ENCODE measurements at places on chromosomes 7 and 10.

DNA sequence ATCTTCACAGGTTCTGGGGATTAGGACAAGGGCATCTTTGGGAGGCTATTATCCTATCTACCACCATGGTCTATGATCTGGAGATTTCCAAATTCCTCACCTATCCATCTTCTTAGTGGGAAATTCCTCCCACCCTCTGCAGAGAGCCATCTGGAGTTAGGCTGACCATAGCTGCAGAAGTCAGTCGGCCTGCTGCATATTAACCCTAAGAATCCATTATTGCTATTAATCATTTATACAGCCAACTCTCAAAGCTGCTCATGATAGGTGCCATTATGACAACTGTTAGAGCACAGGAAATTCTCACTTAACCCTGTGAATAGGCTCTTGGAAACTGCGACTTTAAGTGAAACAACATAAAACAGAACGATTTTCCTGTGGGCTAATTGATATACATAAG lies 60.4 kb downstream of the FRMD4A start:
- no peak for DNase-seq

GRCh38 chr7:101666741-101667140 lies 37.6 kb upstream of the MYL10 start:
- DNase-seq = no peak

GRCh38 chr10:66752714-66753113 lies 173.1 kb upstream of the LRRTM3 start:
- peak; percentile 59 for DNase-seq

DNA sequence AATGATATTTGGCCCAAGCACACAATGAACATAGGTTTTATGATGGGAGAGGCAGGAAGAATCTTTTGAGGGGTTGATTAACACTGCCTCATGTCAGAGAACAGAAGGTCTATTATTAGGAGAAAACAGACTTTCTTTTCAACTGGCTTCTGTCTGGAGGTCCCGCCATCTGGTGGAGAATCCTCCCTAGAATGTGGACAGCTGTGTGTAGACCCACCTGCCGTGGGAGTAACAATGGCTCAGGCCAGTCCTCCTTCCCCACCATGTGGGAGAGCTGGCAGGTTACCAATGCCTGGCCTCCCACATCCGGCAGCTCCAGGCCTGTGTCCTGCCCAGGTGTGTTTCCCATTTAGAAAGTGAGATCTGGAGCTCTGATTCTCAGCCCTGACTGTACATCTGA lies 70.4 kb upstream of the AOAH start:
- no peak for DNase-seq

- DNase-seq = no peak
Observed at GRCh38 chr10:934746-935406, 3.4 kb upstream of the LARP4B start.

DNA sequence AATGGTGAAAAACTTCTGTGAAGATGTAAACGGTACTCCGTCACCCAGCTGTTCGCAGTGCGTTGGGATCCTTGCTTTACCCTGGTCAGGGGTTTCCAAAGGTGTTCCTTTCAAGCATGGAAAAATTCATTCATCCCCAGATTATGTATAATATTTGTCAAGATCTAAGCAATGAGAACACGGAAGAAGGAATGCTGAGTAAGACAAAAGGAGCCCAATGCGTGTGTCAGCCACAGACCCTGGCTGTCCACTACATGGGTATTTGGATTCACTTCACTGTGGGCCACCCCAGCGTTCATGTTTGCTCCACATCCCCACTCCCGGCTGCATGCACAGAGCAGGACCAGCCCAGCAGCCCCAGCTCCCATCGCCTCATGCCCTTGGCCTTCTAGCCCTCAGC lies 241.3 kb upstream of the CELF2 start:
- no peak for DNase-seq

GRCh38 chr10:326350-326749 lies 191.1 kb downstream of the ZMYND11 start:
- DNase-seq = no peak

GRCh38 chr10:56782503-56782902 lies 421.4 kb upstream of the ZWINT start:
- DNase-seq = no peak

DNA sequence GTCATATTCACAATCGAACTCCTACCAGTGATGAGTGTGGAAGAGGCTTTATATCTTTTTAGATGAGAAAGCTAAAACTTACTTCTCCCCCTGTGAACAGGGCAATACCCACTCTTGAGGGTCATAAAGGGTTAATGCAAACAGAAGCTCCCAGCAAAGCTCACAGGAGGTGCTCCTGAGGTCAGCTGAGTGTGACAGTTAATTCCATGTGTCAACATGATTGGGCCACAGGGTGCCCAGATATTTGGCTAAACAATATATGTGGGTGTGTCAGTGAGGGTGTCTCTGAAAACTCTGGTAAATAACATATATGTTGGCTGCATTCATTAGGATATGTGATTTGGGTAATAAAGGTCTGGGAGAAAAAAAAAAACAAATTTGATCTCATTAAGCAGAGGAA lies 86.0 kb downstream of the HIP1 start:
- no peak for DNase-seq

- DNase-seq = no peak
Observed at GRCh38 chr7:150851492-150852370, 586 bp upstream of the AOC1 start.

GRCh38 chr10:12780634-12781601 lies 220.6 kb downstream of the CCDC3 start:
- peak; percentile 64 for DNase-seq

GRCh38 chr7:51224811-51225595 lies 91.6 kb downstream of the COBL start:
- no peak for DNase-seq

- DNase-seq = no peak
Observed at GRCh38 chr7:21916629-21917028, 29.1 kb downstream of the CDCA7L start.

- DNase-seq = no peak
Observed at GRCh38 chr7:28071570-28071969, 109.0 kb downstream of the JAZF1 start.

GRCh38 chr7:155223503-155223902 lies 74.2 kb upstream of the INSIG1 start:
- no peak for DNase-seq

- no peak for DNase-seq
Observed at GRCh38 chr10:8037199-8037801, 17.2 kb upstream of the GATA3 start.

DNA sequence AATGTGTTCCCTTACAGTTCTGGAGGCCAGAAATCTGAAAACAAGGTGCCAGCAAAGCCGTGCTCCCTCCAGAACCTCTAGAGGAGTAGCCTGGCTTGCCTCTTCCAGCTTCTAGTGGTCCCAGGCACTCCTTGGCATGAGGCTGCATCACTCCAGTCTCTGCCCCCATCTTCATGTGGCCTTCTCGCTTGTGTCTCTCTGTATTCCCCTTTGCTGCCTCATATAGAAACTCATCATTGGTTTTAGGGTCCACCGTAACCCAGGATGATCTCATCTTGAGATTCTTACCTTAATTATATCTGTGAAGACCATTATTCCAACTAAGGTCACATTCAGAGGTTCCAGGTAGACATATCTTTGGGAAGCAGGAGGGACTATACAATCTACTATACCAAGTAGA lies 182.4 kb downstream of the SKIDA1 start:
- DNase-seq = no peak

DNA sequence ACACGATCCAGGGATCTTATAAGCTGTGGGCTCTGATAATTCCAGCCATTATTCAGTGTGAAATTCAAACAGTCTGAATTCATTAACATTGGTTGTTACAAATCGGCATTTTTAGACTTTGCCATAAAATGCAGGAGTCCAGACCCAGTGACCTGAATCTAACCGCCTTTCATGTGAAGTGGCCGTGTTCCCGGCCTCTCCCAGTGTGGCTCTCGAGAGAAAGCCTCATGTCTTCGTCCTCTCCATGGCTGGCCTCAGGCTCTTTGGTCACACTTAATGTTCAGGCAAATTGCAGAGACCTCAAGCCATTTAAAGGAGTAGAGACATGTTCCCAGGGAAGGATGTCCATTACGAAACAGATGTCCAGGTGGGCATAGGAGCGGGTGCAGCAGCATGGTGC lies 59.3 kb downstream of the CTBP2 start:
- no peak for DNase-seq

- DNase-seq = no peak
Observed at GRCh38 chr7:81170291-81170690, 251.4 kb upstream of the SEMA3C start.

DNA sequence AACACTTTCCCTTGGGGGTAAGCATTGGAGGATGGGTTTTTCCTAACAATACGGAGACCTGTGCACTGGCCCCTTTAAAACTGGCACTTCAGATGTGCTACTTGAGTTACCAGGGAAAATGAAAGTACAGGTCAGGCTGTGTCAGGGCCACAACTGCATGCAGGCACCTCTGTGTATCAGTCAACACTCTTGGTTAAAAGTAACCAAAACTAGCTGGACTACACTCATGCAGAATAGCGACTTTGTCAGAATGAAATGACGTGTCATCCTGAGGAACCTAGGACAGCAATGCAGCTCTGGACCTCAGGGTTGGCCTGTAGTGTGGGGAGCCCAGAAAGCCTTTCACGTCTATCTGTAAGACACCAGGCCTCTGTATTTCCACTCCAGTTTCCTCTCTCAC lies 33.8 kb upstream of the SMKR1 start:
- no peak for DNase-seq

DNA sequence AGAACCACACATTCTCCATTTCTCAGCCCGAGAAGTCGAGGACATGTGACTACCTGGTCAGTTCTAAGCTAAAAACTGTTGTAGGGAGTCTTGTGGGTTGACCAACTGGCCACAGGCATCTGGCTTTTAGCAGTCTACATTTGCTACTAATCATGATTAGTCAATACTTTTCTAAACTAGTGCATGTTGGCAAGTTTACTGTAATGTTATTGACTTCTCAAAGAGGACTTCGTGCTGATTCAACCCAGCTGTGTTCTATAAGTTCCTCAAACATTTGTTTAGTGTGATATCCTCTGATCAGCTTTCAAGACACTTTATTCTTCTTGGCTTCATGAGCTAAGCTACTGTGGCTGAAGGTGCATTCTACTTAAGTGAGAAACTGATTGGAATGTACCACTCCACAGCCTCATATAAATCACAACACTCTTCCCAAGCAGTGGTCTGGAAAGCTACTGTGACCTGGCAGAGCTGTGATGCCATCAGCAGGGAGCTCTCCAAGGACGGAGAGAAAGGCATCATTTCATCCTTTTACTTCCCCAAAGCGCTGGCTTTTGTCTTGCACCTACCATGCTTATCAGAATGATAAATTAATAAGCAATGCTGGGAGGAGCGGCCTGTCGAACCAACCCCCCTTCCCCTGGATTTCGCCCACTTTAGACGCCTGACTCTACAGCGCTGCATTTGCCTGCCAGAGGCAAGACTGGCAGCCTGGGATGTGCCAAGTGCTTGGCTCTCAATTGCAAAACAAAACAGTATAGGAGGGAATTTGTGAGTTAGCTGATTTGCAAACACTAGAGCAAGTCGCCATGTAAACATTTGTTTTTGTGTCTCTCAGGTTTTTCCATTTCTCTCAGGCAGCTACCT lies 206.7 kb upstream of the PLXNA4 start:
- DNase-seq = peak; percentile 89

All from astrocyte of the hippocampus (primary cell).